ENCODE measurements at places on chromosomes 7 and 10.

DNA sequence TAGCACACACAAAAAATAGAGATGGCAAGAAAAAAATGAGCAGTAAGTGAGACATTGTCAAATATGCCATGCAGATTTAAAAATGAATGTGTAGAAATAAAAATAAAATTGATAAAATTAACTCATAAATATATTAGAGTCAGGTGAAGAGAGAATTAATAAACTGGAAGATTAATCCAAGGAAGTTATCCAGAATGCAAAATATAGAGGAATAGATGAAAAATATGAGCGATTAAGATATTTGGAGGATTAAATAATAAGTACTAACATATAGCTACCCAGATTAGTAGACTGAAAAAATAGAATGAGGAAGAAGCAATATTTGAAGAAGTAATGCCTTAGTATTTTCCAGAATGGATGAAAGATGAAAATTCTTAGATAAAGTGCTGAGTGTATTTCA is 103.4 kb downstream of the GPR158 start:
- DNase-seq, result no peak

GRCh38 chr7:35253460-35253709 is 515 bp downstream of the TBX20 start:
- no peak for DNase-seq

DNA sequence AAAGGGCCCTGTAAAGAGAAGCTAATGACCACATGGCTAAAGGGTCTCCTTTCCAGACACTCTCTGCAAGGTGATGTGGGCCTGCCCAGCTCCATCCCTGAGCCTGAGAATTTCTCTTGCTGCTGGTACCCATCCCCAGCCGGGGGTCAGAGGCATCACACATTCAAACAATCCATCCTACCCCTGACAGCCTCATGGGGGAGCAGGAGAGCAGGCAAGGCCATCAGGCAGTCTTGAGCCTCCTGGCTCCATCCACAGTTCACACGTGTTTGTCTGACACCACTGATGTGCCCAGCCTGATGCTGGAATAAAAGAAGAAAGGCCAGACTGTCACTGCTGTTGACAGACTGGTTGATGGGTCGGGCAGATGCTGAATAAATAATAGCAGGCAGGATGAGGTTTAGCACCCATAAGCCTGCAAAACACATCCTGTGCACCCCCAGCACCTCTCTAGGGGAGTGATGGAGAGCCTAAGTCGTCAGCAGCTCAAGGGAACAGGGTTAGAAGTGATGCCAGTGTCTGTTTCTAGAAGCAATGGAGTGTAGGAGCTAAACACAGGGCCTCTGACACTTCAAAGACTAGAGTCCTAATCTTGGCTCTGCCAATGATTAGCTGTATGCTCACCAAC is 43.5 kb downstream of the TLL2 start:
- no peak for DNase-seq

DNA sequence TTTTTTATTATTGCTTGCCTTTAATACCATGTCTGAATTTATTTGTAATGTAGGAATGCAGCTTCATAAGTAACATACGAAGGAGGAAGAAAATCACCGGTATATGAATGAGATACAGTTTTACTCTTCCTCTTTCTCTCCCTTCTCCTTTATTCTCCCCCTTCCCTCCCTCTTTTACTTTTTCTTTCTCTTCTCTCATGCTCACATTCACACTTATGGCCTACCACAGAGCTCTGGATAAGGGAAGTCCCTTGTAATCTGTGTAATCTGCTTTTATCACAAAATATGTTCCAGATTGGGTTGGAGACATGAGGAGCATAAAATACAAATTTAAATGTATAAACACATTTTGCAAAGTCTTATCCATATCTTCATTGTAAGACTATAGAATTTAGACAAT is 59.4 kb downstream of the MDFIC start:
- no peak for DNase-seq

DNA sequence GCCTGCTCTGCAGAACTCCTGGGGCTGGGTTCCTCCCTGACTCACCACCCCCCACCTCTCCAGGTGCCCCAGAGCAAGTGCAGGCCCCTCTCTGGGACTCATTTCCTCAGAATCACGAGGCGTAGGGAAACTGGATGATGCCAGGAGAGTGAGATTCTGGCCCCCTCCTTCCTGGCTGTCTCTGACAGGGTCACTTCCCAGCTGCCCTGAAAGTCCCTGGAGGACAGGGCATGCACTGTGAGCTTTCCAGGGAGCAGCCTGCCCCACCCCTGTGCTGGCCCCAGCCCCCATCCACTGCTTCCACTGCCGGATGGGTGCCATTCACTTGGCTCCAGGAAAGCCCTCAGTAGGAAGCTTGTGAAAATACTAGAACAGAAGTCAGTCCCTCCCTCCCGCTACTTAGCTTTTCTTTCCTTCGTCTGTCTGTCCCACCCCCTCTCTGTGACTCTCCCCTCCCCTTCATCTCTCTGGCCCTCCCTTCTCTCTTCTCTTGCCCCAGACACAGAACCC is 10.4 kb downstream of the TACR2 start:
- no peak for DNase-seq

GRCh38 chr7:574661-575395 is 55.2 kb upstream of the PDGFA start:
- no peak for DNase-seq

GRCh38 chr10:71343392-71343773 is 24.3 kb downstream of the SLC29A3 start:
- no peak for DNase-seq

GRCh38 chr7:84193747-84194146 is 842 bp downstream of the SEMA3A start:
- DNase-seq, result no peak

DNA sequence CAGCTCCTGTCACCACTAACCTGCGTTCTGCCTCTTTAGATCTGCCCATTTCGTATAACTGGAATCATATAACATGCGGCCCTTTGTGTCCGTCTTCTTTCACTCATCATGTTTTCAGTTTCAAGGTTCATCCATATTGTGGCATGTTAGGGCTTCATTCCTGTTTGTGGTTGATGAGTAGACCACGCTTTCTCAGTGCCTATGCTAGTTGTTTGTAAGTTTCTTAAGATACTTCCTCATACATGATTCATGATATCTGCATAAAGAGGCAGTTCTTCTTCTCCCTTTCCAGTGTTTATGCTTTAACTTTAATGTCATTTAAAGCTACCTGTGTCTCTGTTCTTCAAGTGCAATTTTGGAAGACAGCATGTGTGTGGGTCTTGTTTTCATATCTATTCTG is 79.5 kb upstream of the FAM20C start:
- DNase-seq, result no peak

DNA sequence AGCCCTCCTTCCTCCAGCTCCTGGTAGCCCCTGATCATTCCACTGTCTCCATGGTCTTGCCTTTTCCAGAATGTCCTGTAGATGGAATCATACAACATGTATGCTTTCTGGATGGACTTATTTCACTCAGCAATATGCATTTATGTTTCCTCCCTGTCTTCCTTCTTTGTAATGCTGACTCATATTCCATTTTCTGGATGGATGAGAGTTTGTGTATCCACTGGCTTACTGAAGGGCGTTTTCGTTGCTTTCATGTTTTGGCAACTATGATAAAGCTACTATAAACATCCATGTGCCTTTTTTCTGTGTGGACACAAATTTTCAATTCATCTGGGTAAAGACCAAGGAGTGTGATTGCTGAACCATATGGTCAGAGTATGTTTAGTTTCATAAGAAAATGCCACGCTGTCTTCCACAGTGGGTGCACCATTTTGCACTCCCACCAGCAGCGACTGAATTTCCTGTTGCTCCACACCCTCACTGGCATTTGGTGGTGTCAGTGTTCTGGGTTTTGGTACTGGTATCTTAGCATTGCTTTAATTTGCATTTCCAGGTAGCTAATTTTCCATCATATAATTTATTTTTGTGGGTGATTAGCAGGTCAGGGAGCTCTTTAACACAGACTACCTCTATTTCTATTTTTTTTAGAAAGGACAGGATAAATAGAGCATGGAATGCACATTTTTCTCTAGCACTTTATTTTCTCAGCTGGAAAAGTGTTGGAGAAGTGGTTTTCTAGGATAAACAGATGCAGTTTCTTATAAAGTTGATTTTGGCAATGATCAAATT is 252.2 kb downstream of the WDR37 start:
- DNase-seq, result no peak

- DNase-seq, result no peak
These were observed 36.0 kb downstream of the LRRC72 start for GRCh38 chr7:16562456-16563220.

GRCh38 chr7:158362912-158363905 is 224.4 kb downstream of the PTPRN2 start:
- DNase-seq, result no peak

DNA sequence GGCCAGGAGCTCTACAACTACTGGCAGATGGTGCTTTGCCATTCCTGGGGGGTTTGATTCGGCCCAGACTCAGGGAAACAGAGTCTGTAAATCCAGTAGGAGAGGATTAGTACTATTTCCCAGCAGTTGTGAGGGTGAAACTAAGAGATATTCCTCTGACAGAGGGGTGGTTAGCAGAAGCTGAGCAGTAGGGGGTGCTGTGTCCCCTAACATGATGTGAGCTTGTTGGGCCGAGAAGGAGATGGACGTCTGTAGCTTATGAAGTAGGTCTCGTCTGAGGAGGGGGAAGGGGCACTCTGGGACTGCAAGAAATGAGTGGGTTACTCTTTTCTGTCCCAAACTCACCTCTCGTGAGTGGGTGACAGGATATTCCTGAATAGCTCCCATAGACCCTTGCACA is 179.2 kb upstream of the MBL2 start:
- DNase-seq, result no peak

DNA sequence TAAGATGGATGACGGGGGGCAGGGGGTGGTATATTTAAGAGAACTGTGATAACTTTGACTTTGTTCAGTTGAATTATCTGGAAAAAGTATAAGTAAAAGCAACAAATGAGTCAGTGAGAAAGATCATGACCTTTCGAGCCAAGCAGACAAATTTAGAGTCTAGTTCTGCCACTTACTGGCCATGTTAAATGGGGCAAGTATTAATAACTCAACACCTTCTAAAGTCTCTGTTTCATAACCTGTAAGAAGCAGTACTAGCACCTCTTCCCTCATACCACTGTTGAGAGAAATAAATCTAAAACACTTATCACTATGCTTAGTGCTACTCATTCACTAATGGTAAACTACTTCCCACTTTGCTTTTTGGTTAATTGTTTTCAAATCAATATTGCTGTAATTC is 604.4 kb upstream of the LRRN3 start:
- no peak for DNase-seq

DNA sequence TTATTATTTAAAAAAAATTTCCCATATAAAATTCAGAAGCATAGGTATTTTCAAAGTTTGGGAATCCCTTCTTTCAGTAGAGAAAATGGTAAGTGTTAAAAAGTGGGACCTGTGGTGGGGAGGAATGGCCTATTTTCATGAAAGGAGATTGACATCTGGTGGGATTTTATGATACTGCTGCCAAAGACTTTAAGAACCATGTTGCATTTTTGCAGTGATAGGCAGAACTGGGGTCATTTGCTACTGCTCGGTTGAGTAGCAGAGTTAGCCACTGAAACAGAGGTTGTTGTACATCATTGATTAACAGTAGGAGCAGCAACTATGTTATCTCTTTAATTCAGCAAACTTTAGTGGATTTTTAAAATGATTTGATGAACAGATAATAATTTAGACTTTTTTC is 4.4 kb downstream of the BICC1 start:
- DNase-seq, result no peak

DNA sequence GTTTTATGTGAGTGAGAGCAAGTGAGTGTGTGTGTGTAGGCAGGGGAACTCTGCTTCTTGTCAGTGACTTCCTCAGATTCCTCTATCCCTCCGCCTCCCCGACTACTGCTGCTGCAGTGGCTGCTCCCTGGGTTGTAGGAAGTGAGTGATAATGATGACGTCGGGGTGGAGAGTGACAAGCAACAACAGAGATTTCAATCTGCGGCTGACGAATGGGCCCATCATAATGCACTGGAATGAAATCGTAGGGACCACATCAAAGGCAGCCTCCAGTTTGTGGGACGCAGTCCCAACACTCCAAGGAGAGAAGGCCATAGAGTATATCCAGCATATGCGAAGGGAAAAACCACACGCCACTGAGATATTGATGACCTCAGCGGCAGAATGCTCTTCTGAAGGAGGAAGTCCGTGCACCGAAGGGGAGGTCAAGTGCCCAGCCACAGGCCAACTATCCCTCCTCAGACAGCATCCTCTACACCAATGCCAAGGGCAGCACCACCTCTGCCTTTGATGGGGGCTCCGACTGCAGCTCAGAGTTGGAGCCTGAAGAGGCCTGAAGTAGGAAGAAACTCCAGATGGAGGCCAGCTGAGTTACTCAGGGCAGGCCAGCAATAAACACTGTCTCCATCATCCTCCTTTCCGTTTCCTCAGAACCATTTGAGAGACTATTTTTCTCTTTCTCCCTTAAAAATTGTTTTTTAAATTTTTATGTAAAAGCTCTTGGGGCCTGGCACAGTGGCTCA is 11.3 kb upstream of the STMP1 start:
- no peak for DNase-seq

GRCh38 chr10:58177362-58177947 is 90.2 kb downstream of the IPMK start:
- no peak for DNase-seq

GRCh38 chr7:37212556-37212955 is 236.1 kb downstream of the ELMO1 start:
- DNase-seq, result peak; percentile 84

DNA sequence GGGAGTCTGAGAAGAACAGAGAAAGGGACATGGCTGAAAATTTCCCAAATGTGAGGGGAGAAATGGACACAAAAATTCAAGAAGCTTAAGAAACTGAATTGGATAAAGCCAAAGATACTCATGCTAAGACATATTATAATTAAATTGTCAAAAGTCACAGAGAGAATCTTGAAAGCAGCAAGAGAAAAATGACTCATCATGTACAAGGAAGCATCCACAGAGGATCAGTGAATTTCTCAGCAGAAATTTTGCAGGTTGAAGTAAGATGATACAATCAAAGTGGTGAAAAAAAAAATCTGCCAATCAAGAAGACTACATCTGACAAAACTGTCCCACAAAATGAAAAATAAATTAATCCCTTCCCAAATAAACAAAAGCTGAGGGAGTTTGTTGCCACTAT is 56.8 kb downstream of the MPP7 start:
- DNase-seq, result no peak

GRCh38 chr7:79523436-79523835 is 70.0 kb upstream of the MAGI2 start:
- DNase-seq, result no peak

- DNase-seq, result no peak
These were observed 19.2 kb downstream of the PLA2G12B start for GRCh38 chr10:72935361-72935760.

DNA sequence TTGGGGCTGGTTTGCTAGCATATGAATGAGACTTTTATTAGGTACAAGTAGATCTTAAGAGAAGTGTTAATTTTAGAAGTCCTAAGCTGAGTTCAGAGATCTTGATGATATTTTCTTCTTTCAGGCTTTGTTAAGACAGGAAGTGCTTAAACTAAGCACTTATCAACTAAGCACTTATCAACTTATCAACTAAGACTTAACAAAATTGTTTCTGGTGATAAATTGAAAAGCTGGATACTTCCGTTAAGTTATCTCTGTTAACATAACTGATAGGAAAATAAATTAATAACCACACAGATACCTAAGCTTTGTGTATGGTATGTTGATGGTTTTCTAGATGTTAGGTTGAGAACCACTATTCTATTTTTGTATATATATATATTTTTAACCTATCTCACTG is 113.7 kb downstream of the PHTF2 start:
- no peak for DNase-seq

All from forelimb muscle (tissue), 1 donor.